ENCODE measurements at places on chromosomes 7 and 10.

DNA sequence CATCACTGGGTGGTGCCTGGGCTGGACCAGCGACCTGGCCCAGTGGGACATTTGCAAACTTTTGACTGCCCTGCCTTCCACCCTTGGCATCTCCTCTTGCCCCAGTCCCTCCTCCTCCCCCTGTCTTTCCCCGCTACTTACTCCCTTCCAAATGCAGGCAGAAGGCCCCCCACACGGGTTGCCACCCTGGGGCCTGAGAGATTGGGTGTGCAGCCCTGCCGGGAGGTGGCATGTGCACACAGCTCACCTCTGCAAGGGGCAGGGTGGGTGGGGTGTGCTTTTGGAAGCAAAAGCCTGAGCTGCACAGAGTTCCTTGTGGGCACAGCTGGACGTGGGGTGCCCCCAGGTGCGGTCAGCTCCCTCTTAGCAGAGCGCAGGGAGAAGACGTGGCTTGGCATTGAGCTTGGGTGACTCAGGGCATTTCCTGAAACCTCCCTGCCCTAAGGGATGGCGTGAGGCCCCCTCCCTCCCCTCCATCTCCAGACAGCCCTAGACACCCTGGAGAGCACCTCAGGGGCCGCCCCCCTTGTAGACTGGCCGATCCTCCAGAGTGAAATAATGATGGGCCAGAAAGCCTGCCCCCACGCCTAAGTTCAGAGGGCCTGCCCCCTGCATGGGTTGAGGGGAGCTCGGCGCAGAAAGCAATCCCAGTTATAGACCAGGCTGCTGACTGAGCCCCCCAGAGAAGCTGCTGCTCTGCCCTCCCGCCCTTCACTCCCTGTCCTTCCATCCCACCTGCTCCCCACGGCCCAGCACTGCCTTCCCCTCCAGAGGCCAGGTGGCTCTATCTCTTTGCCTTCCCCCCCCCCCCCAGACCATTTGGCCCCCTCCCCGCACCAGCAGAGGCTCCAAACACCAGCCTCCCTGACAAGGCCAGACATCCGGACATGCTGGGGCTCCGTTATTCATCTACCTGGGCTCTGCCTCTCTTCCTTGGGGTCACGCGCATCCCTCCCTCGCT lies 2.3 kb upstream of the SHH start:
- DNase-seq: no peak

GRCh38 chr7:100163006-100163531 lies 4.5 kb upstream of the TRAPPC14 start:
- DNase-seq: no peak

DNA sequence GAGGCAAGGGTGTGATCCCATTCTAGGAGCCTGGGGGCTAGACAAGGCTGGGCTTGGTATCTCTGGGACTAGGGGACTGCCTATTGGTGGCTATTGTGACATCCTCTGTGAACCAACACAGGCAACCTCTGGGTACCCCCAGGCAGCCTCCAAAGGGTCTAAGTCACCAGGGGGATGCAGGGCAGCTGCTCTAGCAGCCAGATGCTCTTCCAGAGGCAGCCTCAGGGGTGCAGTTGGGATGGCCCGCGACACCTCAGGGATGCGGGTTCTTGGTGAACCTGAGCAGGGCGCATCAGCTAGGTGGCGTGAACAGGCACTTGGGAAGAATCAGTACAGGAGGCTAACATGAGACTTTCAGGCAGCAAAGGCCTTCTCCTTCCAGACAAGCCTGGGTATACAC lies 1.6 kb upstream of the TMEM120A start:
- DNase-seq: no peak

- DNase-seq: no peak
Observed at GRCh38 chr10:47043928-47044538, 132.8 kb downstream of the PTPN20 start.

DNA sequence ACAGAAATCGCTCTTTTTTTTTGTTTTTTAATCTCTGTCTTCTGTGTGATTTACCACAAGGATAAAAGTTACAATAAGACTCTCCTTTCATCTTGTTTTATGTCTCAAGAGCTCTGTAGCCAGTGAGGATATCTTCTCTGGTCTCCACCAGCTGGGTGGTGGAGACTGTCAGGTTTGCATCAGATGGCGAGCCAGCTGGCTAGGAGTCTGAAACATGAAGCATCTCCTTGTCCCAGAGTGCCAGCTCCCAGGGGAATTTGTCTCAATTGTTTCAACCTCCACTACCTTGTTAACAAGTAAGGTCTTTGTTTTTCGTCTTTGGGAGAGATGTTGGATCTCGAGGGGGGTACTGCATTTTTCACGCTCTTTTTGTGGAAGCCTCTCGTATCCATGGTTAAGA lies 47.3 kb downstream of the FRMPD2 start:
- DNase-seq: no peak

DNA sequence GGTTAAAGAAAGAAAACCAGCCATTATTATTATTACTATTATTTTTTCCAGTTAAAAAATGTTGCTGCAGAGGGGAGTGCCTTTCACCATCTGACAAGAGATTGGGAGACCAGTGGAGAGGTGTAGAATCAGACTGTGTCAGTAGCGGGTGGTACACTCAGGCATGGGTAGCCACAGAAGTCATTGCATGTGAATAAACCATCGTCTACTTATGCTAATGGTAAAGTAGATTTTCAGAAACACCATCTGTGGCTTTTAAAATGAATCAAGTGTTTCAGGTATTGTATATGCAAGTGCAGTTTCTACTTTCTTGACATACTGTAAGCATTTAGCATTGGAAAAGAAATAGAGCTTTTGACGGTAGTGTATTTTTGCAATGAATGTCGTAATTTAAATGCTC lies 131.5 kb upstream of the SP8 start:
- no peak for DNase-seq

DNA sequence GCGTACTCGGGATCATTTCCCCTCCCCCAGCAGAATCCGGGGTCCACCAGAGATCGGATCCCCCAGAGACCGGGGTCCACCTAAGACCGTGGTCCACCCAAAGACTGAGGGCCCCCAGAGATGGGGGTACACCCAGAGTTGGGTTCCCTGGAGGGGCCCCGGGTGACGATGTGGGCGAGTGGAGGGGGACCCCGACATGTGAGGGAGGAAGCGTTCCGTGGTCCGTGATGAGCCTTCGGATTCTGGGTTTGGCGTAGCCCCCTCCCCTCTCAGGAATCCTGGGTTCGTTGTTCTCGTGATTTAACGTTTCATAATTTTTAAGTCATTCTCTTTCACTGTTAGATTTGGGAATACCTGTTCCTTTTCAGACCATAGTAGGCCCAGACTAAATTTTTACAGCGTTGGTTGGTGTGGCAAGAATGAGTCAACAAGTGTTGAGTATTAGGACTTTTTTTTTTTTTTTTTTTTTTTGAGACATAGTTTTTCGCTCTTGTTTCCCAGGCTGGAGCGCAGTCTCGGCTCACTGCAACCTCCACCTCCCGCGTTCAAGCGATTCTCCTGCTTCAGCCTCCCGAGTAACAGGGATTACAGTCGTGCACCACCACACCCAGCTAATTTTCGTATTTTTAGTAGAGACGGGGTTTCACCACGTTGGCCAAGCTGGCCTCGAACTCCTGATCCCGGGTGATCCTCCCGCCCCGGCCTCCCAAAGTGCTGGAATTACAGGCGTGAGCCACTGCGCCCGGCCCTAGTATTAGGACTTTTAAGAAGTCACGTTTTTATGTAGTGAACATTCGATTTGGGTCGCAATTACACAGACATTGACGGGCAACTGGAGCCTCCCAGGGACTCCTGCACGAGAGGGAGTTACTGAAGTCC lies 672 bp downstream of the GTPBP4 start:
- no peak for DNase-seq

DNA sequence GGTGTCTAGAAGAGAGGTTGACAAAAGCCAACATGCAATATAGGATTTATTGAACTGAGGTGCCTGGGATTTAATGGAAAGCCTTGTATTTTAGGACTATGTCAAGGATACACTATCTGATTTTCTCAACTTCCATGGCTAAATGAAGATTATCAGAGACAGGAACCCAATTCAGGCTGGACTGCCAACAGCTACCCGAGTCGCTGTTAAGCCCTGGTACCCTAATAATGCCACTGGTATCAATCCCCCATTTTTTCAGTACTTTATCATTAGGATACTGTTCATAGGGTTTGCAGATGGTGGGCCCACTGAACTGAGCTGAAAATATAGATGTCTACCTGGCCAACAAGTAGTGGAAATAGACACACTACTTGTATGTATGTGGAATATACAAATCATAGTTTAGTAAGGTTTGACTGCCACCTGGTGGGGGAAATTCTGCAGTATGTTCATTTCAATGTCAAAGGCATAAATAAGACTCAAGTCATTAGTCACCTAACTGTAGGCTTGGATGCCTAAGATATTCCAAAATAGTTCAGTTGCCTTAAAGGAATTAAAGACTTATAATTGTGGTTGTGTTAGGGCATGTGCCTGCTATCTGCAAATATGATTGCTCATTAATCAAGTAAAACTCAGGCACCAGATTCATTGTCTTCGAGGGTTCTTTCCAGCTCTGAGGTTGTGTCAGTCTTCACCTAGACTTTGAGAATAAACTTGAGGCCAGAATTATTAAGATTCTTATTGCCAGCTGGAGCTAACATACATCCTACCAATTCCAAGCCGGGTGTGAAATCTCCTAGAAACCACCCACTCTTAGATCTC lies 34.1 kb upstream of the NOBOX start:
- no peak for DNase-seq

GRCh38 chr10:95474228-95475002 lies 86.8 kb downstream of the SORBS1 start:
- DNase-seq: no peak

DNA sequence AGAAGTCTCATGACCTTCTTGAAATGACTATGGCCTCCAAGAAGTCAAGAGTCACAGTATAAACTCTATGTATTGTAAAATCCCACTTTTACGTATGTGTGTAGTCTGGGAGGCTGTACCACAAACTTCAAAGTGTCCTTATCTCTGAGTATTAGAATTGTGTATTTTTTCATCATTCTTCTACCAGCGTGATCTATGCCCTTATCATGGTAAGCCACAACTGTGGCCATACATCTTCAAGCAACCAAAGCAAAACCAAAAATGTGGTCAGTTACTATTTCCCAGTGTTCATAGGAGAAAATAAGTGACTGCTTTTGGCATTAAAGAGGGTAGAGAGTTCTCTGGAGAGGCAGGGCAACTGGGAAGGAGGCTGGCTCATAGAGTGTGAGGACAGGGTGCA lies 42.8 kb downstream of the SPOCK2 start:
- no peak for DNase-seq

DNA sequence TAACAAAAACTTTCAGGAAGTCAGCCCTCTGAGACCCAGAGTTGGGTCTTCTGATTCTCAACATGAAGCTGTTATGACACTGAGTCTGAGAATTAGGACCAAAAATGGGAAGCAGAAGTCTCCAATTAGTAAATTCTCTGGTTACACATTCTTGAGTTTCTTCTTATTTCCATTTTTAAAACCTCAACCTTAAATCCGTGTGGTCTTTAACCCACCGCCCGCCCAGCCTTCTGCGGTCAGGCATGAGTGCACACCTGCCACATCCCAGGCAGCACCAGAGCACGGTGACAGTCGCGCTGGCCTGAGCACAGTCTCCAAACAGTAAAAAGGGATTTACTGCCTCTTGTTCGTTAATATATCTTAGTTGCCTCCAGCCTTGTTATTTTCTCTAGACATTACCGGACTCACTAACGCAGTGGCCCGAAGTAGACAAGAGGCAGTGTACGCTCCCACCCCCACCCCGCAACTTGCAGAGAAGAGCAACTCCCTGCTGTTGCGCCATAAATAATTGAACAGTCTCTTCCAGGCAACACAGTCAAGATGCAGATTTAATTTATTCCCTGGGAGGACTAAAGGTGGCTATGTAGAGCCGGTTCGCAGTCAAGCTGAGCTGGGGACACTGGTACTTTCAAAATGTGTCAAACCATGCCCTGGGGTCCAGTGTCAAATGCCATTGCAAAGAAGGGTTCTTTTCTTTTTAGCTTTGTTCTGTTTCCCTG lies 147.0 kb upstream of the CELF2 start:
- no peak for DNase-seq

DNA sequence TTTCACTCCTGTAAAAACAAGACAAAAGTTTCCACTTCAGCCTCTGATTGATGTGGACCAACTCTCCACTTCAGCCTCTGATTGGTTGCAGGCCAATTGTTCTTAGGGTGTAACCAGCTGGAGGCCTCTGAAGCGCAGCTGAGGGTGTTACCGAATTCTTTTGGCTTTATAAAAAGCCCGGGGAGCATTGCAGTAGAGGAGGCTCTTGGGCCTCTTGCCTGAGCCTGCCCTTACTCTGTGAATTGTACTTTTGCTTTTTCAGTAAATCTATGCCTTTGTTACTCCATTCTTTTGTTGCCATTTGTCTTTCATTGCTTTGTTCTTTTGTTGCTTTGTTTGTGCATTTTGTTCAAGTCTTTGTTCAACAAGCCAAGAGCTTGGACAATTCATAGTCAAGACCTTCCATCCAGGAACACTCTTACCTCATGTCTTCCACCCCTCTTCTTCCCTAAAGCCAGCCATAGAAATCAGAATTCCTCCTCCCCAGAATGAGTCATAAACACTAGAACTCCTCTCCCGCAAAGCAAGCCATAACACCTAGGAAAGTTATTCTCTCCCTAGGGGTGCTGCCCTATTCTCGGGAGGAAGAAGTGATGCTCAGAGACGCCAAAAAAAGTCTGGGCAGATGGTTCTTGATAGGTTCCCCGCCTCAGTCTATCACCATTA lies 53.5 kb upstream of the ARMC3 start:
- no peak for DNase-seq

GRCh38 chr10:122044045-122044661 lies 55.2 kb downstream of the TACC2 start:
- no peak for DNase-seq

DNA sequence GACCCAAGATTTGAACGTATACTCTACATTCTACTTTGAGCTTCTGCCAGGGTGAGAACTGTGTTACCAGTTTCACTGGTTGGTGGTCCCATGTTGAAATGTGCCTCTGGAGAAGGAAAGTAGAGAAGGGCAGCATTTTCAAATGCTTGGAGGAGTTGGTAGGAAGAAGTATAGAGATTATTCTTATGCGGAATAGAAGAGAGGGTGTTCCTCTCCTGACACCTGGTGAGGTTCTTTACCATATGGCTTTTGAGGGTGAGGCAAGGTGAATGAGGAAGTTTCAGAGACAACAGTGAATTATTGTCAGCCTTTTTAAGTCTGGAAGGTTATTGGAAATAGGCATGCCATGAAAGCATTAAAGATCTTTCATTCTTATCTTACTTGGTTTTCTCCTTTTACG lies 34.3 kb downstream of the R3HCC1L start:
- no peak for DNase-seq

DNA sequence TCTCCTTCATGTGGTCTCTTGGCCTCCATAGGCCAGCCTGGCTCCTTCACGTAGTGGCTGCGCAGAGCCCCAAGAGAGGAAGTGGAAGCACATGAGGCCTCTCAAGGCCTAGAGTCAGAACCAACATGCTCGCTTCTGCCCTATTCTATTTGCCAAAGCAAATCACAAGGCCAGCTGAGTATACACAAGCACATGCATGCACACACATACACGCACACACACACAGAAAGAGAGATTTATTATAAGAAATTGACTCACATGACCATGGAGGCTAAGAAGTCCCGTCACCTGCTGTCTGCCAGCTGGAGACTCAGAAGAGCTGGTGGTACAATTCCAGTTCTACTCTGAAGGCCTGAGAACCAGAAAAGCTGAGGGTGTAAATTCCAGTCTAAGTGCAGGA lies 64.3 kb upstream of the NRP1 start:
- no peak for DNase-seq
